ENCODE measurements at places on chromosomes 5 and 9.

DNA sequence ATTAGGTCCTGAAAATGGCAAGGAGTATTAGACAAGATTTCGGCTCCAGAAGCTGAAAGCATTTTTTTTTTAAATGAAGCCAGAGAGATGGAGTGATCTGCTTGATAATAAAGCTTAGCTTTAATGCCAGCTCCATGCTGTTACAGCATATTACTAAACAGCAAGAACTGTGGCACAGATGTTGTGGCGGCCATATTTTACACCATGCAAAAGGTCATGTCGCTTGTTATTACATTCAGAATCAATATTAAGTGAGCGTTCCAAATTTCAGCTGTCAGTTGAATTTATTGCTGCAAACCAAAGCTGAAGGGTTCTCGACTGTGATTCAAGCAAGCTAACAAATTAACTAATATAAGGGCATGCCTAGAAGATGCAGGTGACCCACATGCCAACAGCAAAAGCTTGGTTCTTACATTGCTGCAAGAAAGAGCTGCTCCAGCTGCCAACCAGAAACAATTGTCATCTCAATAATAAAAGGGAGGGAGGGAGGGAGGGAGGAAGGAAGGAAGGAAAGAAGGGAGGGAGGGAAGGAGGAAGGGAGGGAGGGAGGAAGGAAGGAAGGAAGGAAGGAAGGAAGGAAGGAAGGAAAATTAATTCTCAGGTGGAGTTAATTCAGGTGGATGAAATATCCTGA, 517.7 kb upstream of the WWC1 start:
- DNase-seq = no peak

- DNase-seq = no peak
Observed at GRCh38 chr9:113509463-113509862, 45.9 kb downstream of the RGS3 start.

- DNase-seq = no peak
Observed at GRCh38 chr9:15213249-15213648, 93.8 kb downstream of the TTC39B start.

GRCh38 chr5:132210944-132211343, 16.7 kb downstream of the P4HA2 start:
- DNase-seq = no peak

All from stimulated activated CD8-positive, alpha-beta memory T cell treated with anti-CD3 and anti-CD28 coated beads, Interleukin-2, amount 100 ng/mL, for 1 hour (primary cell).